ENCODE measurements at places on chromosomes 11 and 22.

DNA sequence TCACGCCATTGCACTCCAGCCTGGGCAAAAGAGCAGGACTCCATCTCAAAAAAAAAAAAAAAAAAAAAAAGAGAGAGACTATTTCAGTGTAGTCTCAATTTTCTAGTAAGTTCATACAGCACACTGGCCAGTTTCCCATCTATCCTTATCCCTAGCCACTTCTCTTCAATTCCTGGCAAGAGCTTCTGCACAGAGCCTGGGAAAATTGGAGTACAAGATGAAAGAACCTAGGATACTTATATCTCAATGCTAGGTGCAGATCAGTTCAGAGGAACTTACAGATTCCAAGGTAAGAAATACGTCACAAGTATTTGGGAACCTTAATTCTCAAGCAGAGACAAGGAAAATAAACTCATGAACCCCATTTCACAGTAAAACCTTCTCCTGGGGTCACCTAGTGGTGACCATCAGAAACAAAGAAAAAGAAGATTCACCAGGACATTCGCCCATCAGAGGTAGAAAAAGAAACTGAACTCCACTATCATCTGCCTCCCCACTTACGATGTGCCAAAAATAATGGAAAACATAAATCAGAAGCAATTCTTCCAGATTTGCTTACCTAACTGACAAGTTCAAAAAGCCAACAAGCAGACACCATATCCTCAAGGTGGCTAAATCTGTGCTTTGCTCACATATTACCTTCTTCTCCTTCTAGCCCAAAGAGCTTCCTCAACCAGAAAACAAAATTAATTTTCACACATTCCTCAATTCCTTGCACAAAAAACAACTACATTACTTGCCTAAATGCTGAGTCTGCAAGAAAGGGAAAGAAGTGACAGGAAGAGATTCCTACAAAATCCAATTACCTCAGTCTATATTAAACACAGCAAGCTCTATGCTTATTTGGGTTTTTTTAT is 4.9 kb downstream of the DENND5A start:
- DNase-seq = no peak

- no peak for DNase-seq
Measured at GRCh38 chr11:74412733-74413359, 14.6 kb upstream of the PGM2L1 start.

DNA sequence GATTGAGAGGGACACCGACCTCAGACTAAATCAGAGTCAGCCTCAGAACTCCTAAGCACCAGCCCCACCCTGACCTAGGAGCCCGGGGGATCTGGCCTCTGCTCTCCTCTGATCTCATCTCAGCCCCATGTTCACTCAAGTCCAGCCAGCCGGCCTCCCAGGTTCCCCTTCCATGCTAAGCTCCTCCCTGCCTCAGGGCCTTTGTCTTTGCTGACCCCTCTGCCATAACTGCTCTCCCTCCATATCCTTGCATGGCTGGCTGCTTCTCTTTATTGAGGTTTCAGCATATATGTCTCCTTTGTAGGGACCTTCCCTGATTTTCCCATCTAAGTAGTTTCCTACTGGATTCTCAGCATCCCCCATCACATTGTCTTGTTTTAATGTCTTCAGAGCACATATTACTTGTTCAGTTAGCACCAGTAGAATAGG is 780 bp upstream of the SLC15A3 start:
- no peak for DNase-seq

GRCh38 chr11:102289592-102289991 is 27.7 kb upstream of the BIRC3 start:
- no peak for DNase-seq

DNA sequence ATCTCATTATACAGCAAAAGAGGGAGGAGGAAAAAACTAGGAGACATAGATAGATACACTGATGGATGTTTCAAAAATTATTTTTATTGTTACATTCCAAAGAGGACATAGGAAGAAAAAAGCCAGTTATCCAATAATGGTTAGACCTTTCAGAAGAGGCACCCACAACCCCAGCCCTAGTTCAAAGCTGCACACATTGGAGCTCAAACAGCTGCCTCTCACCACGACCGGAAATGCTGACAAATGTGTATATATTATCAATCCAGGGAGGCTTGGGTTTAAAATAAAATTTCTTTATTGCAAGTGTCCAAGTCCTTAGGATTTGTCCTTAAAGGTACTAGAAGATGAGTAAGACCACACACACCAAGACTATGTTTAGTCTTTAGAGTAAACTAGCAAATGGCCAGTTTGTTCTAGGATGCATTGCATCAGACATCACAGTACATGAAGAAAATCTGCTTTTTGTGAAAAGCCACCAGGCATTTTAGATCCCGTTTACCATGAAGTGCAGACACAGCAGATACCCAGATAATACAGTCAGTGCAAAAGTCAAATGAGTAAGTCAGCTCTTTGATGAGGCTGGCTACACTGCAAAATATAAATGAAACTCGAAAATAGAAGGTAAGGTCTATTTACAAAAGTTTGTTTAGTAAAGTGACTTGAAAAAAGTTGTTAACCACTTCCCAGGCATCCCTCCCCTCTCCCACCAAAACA is 4.6 kb upstream of the ASCL3 start:
- no peak for DNase-seq
